Activated CD8-positive, alpha-beta memory T cell treated with anti-CD3 and anti-CD28 coated beads for 4 hours (primary cell): ENCODE measurements at places on chromosomes 2 and 18.

DNA sequence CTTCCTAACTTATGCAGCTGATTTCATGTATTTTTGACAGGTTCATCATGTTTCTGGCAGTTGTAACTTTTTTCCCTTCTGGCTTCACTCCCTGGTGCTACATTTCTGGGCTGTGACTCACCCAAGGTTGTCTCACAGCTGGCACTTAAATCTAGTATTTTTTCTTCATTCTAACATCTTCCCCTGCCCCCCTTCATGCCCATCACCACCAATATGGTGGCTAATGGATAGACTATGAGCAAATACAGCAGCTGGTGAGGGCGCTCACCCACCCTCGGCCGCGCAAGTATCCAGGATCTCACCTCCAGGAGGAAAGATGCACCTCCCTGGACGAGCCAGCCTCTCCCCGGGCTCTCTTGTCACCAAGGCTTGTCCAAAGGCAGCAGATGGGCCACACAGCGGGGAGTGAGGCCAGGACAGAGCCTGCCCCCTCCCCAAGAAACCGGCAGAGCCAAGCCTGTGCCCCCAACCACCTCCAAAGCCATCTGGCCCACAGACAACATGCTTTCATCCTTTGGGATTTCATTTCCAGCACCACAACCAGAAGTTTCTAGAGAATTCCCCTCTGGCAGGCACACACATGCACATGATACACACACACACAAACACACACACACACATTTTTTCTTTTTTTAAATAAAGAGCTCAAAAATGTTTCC lies 39.1 kb downstream of the ATOH8 start:
- no peak for DNase-seq

DNA sequence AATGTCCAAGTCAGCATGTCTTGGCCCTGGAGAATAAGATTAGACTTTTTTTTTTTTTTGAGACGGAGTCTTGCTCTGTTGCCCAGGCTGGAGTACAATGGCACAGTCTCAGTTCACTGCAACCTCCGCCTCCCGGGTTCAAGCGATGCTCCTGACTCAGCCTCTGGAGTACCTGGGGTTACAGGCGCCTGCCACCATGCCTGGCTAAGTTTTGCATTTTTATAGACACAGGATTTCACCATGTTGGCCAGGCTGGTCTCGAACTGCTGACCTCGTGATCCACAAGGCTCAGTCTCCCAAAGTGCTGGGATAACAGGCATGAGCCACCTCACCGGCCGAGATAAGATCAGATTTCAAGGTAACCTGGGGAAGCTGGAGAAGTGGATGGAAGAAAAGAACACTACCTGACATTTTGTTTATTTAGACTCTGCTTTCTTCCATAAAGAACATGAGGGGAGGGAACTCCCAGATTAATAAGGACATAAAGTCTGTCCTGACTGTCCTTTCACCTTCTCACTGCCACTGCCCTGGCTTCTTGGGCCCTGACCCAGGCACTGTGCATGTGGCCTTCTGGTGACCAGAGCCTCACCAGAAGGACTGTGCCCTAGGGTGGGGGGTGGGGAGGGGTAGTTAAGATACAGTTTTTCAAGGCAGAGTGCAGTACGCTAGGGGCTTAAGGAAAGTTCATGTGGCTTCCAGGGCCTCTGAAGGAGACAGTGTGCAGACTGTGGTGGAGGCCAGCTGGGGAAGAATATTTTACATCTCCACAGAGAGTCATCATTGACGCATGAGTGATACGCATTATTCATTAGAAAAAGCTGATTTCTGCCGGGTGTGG lies 4.8 kb upstream of the IMPA2 start:
- DNase-seq, result no peak

- no peak for DNase-seq
Measured at GRCh38 chr2:78355967-78356366, 669.5 kb upstream of the REG3G start.

DNA sequence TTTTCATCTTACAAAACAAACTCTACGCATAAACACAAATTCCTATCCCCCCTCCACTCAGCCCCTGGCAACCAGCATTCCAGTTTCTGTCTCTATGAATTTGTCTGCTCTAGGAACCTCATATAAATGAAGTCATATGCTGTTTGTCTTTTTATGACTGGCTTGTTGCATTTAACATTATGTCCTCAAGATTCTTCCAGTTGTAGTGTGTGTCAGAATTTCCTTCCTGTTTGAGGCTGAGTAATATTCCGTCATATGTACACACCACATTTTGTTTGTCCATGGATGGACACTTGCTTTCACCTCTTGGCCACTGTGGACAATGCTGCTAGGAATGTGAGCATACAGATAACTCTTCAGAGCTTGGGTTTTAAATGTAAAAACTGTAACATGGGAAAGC lies 272.1 kb downstream of the GBX2 start:
- DNase-seq, result no peak
